Stimulated activated CD8-positive, alpha-beta memory T cell treated with anti-CD3 and anti-CD28 coated beads, Interleukin-4, amount 100 ng/mL, for 4 hours (primary cell): ENCODE measurements at places on chromosomes 7 and 10.

DNA sequence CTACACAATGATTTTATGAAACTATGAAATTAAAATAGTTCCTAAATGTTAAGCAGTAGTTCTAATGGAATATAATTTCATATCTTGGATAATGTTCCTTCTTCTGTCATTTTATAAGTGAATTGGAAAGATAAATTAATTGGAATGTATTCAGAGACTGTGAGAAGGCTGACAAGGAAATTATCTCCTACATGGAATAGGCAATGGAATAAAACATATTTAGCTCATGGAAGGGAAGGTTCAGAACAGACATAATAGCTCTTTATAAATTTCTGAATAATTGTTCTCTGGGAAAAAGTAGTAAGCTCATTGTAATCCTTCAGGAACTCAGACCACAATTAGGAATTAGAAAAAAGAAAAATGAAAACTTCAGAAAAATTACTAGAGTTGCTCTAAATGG lies 1172.3 kb upstream of the SORCS1 start:
- no peak for DNase-seq

DNA sequence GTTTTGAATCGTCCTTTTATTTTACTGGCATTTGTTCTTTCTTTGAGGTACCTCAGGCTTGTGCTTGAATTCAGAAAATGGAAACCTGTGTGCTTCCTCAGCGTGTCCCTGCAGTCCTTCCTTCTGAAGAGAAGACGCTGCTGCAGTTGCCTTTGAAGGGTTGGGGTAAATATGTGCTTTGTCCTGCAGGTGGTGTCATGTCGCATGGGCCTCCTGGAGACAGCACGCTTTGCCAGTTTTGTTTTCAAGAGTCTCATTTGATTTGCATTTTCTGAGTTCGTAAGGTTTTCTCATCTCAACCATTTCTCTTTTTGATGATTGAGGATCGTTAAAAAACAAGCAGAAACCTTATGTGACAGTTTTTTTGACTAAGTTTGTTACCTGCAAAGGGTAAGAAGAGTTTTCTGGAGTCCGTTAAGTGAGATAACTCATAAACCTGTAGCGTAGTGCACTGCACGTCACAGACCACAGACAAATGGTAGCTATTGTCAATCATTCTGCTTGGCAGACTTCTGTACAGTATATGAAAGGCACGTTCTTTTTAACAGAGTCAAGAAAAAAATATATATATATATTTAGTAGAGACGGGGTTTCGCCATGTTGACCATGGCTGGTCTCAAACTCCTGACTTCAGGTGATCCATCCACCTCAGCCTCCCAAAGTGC lies 57.0 kb downstream of the CDC123 start:
- DNase-seq, result no peak

DNA sequence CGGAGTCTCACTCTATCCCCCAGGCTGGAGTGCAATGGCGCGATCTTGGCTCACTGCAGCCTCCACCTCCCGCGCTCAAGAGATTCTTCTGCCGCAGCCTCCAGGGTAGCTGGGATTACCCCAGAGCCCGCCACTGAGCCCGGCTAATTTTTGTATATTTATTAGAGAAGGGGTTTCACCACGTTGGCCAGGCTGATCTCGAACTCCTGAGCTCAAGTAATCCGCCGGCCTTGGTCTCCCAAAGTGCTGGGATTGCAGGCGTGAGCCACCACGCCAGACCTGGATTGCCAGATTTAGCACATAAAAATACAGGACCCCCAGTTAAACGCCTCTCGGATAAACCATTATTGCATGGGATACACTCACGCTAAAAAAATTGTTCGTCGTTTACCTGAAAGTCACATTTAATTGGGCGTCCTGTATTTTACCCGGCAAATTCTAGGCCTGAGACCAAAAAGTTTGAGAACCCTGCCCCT lies 375 bp upstream of the GATAD1 start:
- DNase-seq, result no peak

DNA sequence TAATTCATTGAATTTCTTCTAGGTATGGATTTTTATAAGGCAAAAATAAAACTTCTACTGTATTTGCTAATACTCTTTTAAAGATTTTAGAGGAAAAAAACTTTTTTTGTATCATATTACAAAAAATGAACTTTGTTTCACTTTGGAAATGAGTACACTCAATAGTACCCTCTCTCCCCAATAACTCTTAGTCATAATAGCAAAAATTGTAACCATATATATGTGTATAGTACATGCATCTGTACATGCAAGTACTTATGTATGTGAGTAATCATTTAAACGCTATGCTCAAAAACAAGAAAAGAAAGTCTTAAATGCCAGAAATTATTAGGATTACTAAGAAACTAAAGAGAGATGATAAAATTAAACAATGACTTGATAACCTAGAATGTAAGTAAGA lies 95.9 kb upstream of the HGF start:
- DNase-seq, result no peak

DNA sequence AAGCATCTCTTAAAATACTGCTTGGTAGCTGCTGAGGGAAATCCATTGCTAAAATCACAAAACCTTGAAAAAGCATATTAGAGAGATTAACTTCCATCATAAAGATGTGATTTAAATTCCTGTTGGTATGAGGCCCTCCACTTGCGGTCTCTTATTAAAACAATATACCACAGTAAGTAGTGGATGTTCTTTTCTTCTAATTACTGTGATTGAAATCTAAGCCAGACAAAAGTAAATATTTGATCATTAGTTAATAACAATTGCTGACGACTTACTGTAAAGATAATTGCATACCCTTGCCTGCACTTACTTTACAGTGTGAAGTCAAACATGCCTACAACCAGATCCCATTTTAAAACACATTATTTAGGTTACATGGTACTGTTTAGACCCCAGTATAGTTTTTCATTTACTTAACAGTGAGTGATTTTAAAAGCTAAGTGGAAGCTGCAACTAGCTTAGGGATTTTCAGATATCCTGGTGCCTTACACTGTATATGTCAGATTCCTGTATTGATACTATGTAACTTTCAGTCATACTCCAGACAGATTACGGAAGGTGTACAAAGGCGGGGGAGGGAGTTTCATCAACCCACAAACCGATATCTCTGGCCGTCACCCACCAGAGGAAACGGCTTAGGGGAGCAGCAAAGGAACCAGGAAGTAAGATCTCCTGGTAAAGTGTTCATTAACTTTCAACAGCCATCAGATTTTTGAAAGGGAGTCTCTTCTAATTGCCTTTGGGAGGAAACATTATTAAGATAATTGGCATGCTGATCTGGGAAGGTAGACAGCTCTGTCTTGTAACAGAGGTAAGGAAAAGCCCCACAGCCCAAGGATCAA lies 986 bp downstream of the NRP1 start:
- DNase-seq, result no peak

DNA sequence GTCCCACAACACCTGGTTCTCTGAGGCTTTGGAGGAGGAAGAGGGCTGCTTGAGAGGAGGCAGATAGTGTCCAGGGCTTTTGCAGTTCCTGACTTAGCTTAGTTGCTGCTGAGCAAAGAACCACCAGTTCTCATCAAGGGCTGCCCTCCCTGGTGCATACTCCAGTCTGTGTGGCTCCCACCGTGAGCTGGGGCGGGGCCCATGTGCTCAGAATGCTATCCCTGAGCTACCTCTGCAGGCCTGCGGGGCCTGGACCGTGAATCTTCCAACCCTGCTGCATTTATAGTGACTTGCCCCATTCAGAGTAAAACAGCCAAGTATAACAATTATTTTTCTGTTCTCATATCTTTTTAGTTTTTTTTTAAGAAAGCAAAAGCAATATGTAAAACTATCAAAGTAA lies 49.2 kb downstream of the TACR2 start:
- no peak for DNase-seq

GRCh38 chr7:155358948-155359712 lies 61.5 kb downstream of the INSIG1 start:
- no peak for DNase-seq
